ENCODE measurements at places on chromosomes 1 and 21.

GRCh38 chr1:68481041-68481440, 15.8 kb downstream of the DEPDC1 start:
- peak; percentile 8 for DNase-seq

- DNase-seq = no peak
These were observed 257.0 kb upstream of the ADGRL2 start for GRCh38 chr1:81543764-81544163.

DNA sequence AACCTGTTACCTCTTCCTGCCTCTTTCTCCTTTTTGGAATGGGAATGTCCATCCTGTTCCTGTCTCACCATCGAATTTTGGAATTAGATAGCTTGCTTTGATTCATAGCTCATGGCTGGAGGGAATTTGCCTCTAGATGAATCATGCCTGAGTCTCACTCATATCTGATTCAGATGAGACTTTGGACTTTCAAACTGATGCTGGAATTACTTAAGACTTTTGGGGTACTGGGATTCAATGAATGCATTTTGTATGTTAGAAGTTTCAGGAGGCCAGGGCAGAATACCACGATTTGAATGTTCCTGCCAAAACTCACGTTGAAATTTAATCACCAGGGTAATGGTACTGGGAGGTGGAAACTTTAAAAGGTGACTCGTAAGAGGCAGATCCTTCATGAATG, 132.4 kb downstream of the DSCAM start:
- DNase-seq = no peak

- DNase-seq = no peak
These were observed 9.5 kb downstream of the SNX27 start for GRCh38 chr1:151621351-151621750.

GRCh38 chr1:48047116-48047515, 49.9 kb upstream of the TRABD2B start:
- no peak for DNase-seq

GRCh38 chr1:231053493-231054162, 13.6 kb upstream of the FAM89A start:
- DNase-seq = no peak
